Stimulated activated CD4-positive, alpha-beta T cell treated with anti-CD3 and anti-CD28 coated beads, Interleukin-15, amount 100 ng/mL, for 1 hour (primary cell): ENCODE measurements at places on chromosomes 4 and X.

GRCh38 chr4:2009651-2010233, 968 bp upstream of the NELFA start:
- peak; percentile 17 for DNase-seq

GRCh38 chr4:27056281-27056680, 195.6 kb downstream of the STIM2 start:
- no peak for DNase-seq

GRCh38 chr4:27251771-27252170, 391.1 kb downstream of the STIM2 start:
- DNase-seq, result no peak

- DNase-seq, result no peak
Measured at GRCh38 chr4:173264245-173264644, 69.9 kb downstream of the HMGB2 start.

GRCh38 chr4:79682801-79683530, 274.9 kb upstream of the GK2 start:
- DNase-seq, result no peak

DNA sequence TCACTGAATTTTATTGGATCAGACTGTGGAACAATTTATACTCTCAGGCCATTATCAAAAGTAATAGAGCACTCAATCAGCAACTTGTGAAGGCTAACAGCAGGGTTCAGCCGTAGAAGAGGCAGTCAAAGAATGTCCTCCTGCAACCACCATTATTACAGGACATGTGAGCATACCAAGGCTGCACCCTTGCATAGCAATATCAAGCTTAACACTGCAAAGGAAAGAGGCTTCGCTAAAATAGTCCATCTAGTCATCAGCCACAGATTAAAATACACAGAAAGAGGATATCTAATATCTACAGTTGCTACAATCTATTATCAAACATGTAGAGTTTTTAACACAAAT, 42.9 kb upstream of the TMPRSS11B start:
- DNase-seq, result no peak

DNA sequence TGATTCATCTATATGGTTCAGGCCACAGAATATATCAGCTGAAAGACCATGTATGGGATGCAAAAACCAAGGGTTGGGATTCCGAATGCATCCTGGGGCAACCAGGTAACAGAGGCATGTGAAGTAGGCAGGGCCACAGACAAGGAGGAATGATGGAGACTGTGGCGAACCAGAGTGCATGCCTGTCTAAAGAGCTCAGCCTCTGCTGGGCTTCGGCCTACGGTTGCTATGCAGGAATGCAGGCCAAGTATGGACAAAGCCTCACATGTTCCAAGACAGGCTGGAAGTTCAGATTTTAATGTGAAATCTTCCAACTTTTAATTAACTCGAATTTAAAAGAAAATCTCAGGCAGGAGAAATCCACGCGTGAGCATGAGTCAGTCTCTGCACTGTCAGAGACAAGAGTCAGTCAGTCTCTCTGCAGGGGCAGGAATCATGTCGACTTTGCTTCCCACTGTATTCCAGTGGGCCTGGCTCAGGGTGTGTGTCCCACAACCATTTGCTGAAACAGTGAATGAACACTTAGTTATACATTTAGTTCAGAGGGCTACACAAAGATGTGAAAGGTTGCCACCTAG, 344.4 kb downstream of the UNC5C start:
- DNase-seq, result no peak

DNA sequence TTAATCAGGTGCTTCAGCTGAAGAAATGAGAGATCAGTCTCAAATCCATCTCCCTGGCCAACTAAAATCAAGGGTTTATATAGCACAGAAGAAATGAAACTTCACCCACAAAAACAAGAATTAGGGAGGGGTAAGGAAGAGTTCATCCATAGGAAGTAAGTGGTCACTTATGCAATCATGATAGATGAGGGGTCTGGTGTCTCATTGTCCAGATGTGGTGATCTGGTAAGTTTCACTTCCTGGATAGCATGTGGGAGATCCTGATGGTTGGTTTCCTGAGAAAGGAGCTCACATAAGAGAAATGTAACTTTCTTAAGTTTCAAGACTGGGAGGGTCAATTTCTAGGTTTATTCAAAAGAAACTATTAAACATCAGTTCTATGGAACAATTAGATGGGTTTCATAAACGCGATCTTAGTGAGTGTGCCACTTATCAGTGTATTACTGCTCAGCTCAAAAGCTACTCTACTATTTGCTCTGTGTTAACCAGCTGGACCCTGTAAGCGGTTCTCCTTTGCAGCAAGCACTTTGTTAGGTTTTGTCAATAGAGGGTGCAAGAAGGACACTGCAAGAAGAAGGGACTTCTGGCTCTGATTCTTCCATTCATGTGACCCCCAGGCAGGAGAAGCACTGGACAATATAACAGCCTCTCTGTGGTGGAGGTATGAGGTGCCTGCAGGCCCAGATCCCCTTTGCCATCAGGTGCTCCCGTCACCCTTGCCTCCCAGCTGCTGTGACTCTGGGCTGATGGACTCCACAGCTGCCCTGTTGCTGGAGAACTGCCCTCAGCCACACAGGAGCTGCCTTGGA, 35.4 kb upstream of the HPSE start:
- DNase-seq, result no peak

GRCh38 chrX:14673764-14674163, 144.4 kb downstream of the GLRA2 start:
- DNase-seq, result no peak

DNA sequence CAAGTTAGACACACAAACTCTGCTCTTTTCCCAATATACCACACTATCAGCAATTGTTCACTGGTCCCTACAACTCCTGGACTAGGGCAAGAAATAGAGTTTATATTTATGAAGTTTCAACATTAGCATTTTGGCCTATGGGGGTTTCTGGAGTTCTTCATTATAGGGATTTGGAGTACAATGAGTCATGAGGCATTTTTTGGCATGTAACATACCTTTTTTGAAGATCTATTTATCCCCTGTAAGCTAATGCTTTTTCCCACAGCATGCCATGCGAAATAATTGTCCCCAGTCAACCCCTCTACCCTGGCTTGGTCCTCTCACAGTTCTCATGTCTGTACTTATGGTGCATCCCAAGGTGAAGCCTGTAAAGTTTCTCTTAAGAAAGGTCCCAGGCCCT, 36.7 kb upstream of the EDA2R start:
- no peak for DNase-seq

GRCh38 chr4:114149-114548, 10.2 kb upstream of the ZNF718 start:
- DNase-seq, result no peak

DNA sequence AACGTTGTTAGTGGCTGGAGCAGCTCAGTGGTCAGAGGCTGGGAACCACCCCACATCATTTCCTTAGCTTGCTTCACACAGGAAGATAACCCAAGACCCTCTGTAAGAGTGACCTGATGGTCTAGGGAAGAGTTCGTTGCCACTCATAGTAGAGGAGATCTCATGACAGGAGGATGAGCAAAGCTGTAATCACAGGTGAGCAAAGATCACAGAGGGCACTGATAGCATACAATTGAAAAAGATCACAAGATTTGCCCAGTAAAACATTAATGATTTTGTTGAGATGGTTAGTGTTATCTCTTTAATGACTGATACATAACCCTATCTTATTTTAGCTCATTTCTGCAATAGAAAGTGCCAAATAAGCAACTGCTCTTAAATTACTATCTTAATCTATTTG, 44.1 kb downstream of the LARP7 start:
- DNase-seq, result no peak

- no peak for DNase-seq
Measured at GRCh38 chrX:112913807-112914206, 73.2 kb upstream of the AMOT start.

GRCh38 chr4:150540959-150541360, 41.0 kb upstream of the MAB21L2 start:
- no peak for DNase-seq

DNA sequence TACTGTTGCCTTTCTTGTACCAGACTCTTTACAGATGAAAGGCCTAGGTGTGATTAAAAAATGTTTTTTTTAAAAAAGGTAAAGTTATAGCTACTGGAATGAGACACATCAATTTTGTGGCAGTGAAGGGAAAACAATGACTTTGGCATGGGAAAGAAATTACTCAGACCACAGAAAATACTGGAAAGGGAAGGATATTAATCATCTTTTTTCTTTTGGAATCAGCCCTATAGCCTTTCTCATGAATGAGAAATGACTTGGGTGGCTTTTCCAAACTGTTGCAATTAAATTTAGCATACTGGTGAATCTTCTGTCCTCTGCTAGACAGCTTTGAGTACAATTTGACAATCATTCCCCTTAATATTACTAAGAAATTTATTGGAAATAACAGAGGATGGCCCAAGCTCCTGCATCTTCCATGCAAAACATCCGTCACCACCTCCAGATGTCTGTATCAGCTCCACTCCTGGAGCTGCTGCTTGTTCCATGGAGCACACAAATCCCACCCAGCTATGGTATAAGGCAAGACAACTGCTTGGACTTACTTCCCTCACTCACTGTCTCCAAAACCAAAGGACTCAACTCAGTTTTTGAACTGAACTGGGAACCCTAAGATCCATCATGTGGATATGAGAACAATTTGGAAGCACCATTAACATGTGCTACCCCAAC, 97.6 kb upstream of the ARSJ start:
- no peak for DNase-seq

DNA sequence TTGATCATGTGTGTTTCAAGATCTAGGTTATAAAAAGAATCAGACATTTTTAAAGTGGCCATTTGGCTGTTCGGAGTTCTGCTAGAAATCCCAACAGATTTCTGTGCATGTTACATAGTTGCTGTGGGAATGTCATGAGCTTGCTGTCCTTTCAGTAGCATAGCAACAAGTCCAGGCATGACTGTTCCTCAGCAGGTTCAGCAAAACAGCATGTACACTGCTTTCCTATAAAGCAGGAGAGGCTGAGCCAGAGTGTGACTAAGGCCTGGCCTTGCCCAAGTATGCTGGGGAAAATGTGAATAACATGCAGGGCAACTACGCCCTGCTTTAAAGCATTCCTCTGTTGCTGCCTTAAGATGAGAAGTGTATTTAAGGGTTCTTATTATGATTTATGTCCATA, 217.1 kb upstream of the SMIM31 start:
- DNase-seq, result no peak

- no peak for DNase-seq
Measured at GRCh38 chrX:111103246-111103645, 7.3 kb downstream of the PAK3 start.

DNA sequence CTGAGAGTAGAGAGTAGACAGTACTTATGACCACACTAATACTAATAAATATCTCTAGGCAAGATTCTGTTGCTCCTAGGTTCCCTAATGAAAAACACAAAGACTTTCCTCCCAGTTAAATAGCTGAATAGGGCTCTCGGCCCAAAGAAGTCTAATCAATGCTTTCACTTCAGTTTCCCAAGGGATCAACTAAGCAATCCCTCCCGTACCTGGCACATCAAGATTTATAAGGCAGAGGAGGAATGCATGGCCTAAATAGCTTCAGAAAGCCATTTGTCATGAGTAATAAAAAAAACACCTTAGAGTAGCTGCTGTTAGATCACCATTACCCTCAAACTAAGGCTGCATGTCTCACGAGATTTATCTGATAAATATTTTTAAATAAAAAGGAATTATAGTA, 56.8 kb upstream of the EXOC1L start:
- no peak for DNase-seq

DNA sequence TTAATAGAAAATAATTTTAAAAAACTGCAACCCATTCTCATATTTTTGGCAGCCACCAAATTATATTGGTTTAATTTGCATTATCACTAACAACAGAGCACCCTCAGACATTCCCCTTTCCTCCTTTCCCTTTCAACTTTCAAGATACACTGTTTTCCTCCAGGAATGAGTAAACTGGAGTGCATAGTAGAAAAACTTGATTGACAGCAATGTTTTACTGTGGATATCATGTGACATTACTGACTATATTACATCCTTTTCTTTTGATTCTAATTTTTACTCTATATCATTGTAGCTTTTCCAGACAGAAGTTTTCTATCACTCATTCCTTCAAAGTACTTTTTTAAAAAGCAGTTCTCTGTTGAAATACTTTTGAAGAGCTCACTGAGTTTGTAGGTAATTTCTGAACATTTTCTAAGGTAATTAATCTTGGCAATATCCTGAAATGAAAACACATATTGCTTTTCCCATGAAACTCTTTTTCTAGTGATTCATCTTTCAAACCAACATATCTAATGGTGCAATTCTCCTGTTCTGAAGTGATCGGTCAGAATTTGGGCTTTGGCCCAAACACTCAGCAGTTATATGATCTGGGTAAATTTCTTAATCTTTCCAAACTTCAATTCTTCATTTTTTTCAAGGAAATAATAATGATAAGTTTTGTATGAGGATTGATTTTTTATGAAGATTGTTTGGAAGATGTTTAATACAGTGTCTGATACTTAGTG, 920.4 kb upstream of the EPHA5 start:
- DNase-seq, result no peak

DNA sequence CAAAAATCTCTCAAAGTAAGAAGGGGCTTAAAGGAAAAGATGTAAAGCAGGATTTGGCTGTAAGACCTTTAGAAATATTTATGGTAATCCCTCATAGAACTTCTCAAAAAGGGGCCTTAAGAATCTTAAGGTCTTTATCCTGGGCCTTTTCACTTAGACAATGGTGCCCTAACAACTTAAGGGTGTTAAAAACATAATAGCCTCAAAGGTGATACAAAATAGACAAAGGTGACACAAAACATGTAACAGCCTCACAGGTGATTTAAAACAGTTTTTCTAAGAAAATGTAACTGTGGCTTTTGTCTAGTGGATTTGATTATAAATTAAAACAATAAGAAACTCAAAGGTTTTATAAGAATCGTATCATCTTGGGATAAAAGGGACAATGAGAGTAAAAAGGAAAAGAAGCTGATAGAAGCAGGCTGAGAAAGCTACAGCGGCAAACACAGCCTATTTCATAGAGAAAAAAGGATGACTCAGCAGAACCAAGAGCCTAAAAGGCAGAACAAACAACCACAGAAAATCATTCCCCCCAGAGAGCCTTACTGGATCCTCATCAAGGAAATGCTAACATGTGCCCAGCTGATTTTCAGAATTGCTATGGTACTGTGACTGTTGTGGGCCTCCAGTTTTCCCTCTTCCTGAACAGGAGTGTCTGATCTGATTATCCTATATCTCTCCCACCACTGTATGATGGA, 164.3 kb downstream of the STPG2 start:
- no peak for DNase-seq

- DNase-seq, result no peak
Measured at GRCh38 chr4:98528882-98529281, 129.5 kb downstream of the TSPAN5 start.

- no peak for DNase-seq
Measured at GRCh38 chrX:150409486-150409885, 46.4 kb downstream of the MAMLD1 start.
